NCI-H1105 treated with DMSO at 0.1 percent for 48 hours (cell line): ENCODE measurements at places on chromosomes 16 and 17.

DNA sequence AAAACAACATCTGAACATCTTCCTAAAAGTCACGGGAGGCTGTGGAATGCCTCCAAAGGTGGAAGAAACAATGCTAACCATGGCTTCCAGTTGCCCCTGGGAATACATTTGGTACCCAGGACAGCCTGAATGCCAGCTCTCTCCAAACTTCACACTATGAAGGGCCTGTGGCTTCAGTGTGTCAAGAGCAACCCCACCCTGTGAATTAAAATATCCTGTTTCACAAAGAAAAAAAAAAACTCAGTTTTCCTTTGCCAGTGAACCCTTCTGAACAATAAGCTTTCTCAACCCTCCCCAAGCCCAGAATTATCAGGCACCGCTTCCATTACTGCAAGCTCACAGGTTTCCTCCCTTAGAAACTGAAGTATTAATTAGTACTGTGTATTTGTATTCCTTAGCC, 69.8 kb downstream of the SLC39A11 start:
- no peak for DNase-seq

DNA sequence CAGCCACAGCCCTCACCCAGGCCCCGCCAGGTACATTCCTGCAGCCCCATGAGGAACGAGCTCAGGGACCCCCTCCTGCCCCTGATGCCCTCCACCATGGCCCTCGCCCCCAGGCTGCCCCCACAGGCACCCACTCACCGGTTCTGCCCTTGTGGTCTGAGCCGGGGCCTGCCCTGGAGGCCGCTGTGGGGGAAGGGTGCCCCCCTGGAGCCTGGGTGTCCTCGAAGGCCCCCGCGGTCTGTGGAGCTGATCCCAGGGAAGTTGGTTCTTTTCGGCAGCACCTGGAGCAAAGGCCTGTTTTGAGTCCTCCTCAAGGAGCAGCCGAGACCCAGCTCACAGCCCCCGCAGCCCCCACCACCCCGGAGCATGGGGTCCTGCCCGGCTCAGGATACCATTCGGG, 2.4 kb downstream of the PABPN1L start:
- no peak for DNase-seq

GRCh38 chr17:31541559-31541958, 150.1 kb downstream of the RAB11FIP4 start:
- DNase-seq = no peak

DNA sequence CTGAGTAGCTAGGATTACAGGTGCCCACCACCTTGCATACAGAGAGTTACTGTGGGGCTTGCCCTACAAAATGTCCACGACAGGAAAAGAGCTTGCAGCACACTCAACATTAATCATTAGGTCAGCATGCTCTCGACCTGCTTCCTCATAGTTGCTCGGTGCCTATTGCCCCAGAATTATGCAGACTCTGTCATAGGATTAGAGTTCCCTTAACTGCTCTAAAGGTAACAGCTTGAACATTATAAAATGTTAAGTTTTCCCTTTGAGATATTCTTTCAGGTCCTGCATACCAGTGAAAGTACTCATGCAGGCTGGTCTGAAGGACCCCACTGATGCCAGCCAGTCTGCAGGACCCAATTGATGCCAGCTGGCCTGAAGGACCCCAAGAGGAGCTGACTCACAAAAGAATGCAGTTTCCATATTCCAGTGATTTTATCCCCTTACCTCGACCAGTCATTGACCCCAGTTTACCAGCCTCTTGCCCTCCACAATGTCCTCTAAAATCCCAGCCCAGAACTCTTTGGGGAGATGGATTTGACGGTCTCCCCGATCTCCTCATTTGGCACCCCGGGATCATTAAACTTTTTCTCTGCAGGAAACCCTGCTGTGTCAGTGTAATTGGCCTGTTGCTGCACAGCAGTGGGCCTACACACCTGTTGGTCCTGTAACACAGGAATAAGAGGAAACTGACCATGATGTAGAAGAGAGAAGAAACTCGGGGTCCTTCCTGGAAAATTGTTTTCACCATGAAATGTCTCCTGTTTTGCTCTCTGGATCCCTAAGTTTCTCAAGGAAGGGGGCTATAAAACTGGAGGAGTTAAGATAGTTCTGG, 10.6 kb downstream of the ICAM2 start:
- DNase-seq = no peak

DNA sequence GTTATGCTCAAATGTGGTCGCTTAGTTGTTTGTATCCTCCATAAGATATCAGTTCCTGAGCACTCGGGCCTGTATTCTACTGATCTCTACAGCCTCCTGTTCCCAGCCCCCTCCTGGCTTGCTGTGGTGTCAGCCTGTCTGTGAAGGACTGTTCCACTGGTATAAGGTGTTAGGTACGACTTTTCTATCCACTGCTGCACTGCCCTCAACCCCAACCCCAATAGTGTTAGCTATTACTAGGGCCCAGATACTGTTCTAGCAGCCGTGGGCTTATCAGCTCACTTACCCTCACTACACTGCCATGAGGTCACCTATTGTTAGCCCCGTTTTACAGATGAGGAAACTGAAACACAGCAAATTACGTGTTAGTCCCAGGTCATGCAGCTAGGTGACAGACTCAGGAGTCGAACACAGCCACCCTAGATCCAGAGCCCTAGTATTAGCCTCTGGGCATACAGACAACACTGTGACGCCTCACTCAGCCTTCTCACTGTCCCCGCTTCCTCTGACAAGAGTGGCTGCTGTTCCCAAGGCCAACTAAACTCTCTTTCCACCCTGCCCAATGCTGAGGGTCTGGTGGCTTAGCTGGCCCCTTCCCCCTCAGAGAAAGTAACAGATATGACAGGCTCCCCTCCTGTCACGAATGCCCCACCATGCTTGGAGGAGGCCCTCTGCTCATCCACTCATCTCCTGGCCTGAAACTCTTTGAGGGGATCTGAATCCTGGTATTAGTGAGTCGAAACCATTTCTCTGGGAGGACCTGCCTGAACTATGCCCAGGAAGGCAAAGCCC, 25.6 kb upstream of the ZNF652 start:
- DNase-seq = no peak

DNA sequence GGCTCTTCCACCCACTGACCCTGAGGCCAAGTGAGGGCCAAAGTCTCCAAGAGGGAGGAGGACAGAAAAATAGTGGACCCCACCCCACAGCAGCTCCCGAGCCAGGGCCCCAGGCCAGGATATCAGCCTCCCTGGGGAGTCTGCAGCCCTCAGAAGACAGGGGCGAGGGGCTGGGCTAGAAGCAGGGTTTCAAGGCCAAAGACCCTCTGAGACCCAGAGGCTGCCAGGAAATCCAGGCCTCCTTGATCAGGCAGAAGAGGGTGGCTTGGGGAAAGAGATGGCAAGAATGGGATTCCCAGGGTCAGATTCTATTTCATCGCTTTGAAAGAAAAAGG, 156.1 kb downstream of the ZNF423 start:
- DNase-seq = no peak

GRCh38 chr17:17144061-17144460, 62.1 kb downstream of the PLD6 start:
- DNase-seq = no peak

DNA sequence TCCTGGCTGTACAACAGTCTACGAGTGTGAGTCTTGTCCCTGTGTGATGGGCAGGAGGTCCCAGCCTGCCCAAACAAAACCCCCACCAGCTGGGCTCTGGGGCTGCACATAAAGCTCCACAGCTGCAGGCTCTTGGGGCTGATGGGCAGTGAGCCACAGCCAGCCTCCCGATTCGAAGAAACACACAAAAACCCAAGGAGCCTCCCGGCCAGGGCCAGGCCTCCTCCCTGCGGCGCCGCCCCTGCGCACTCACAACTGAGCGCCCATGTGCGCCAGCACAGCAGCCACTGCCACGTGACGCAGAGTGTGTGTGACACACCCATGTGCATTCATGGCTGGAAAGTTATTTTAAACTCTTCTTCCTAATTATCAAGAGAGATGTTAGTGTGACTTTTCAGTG, 30.6 kb upstream of the FAAP100 start:
- DNase-seq = no peak

- no peak for DNase-seq
These were observed 43.6 kb upstream of the CACNG5 start for GRCh38 chr17:66791347-66791746.

GRCh38 chr17:17582372-17582771, 9.1 kb downstream of the PEMT start:
- no peak for DNase-seq

- peak; percentile 82 for DNase-seq
These were observed 376 bp upstream of the STAC2 start for GRCh38 chr17:39225959-39226683.

DNA sequence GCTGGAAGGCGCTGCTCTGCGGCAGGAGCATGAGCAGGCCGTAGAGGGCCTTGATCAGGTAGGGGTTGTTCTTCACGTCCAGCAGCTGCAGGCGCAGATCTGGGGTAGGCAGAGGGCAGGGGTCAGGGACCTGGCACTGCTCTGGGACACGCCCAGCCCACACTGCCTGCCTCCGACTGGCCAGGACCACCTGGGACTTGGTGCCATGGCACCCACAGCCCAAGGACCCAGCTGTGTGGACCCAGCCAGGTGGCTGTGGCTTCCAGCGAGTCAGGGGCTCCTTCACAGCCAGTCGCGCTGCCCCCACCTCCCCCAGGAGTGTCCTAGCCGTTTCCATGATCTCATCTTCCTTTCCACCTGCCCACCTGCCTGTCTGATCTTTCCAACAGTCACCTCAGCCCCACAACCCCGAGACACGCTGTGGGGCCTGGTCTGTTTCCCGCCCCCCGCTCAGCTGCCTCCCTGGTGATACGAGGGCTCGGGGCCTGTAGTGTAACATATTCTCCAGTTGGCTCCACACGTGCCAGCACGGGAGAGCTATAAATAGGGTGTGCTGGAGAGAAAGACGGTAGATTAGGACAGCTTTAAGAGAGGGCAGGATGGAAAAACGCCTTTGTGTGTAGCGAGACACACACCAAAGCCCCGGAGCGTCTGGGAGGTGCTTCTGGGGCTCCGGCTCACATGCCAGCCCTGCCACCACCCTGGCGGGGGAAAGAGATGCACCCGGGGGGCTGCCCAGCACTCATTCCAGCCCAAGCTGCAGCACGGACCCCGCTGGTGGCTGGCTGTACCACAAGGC, 7.2 kb upstream of the MTSS2 start:
- no peak for DNase-seq

GRCh38 chr17:81263371-81264181, 24.5 kb downstream of the NDUFAF8 start:
- no peak for DNase-seq

- DNase-seq = no peak
These were observed 117.2 kb downstream of the GOSR1 start for GRCh38 chr17:30594223-30594952.

- DNase-seq = peak; percentile 82
These were observed 411 bp downstream of the GGT6 start for GRCh38 chr17:4559966-4560365.

GRCh38 chr16:49601576-49601975, 228.0 kb downstream of the C16orf78 start:
- no peak for DNase-seq

DNA sequence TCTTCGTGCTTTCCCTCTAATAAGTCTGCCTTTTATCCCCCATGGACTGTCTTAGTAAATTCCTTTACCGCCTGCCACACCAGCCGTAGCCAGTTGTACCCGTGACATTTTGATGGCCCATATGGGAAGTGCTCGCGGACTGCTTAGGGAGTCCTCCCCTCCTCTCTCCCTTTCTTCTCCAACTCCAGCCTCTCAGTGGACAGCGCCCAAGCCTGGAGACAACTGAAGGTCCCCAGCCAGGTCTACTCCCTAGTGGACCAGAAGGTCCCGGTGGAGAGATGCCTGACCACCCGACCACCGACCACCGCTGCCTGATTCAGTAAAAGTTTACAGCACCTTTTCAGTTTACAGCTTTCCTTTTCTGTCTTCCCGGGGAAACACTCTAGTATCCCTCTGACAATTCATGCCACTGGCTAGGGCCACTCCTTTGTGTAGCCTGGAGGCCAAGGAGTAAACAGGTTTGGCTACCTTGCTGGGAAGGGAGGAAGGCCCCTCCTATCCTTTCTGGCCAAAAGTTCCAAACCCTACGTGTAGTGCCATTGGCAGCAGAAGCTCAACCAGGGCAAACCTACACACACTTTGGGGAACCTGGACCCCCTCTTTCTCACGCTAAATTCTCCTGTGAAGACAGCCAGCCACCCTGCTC, 18.0 kb downstream of the CTRB2 start:
- no peak for DNase-seq

DNA sequence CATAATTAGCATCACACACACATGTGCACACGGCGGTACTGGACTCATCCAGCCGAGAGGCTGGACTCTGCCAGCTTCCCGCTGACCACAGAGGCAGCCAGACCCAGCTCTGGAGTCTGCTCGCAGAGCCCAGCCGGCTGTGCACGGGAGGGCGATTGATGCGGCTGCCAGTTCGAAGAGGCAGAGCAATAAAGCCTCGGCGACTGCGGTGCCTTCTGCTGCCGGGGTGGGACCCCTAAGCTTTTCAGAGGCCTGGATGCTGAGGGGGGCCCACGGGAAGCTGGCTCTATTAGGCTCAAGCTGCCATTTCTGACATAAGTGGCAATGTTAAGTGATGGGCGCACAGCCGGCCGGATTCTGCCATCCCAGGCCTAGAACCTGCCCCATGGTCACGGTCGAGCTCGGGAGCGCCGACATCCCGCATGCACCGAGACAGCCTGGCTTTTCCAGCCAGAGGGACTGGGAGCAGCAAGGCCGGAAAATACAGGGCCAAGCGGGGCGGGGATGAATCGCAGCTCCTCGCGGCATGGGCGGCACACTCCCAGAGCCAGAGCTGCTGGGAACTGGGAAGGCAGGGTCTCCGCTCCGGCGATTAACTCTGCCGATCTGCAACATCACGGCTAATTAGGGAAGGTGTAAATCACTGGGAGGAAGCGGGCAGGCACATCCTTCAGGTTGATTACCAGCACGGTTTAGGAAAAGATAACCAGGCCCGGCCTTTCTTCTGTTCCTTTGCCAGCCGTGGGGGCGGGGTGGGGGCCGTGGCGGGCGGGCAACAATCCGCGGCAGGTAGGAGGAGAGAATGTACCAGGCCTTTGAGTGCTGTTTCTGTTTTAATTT, 57.7 kb downstream of the TBC1D16 start:
- DNase-seq = no peak

DNA sequence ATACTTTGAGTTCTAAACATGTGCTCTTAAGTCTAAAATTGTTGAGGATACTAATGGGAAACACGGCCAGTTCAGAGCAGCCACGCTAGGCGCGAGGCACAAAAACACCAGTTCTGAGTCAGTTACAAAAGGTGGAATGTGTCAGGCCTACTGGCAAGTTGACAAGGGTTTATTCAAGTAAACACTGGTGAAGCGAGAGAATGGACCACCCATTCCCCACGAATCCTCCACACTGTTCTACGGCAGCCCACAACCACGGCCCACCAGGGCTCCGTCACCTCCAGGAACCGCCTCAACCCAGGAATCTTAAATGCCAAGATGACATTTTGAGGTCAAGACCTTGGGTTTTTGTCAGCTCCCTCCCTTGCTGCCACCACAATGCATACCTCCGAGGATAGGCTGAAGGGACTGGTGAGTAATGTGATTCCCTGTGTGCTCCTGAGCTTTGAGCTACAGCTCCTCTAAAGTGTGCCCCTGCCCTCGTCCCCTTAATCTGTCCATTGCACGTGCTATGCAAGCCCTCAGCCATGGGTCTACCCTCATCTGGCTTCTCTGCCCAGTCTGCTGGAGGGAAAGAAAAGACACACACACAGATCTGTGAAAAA, 28.5 kb upstream of the TRAP1 start:
- no peak for DNase-seq

GRCh38 chr17:7130621-7131422, 16.2 kb upstream of the ASGR2 start:
- DNase-seq = no peak
